Transverse colon (tissue), 4 donors: ENCODE measurements at places on chromosomes 12 and 14.

GRCh38 chr14:82725213-82725612, 1191.6 kb upstream of the SEL1L start:
- no peak for DNase-seq

DNA sequence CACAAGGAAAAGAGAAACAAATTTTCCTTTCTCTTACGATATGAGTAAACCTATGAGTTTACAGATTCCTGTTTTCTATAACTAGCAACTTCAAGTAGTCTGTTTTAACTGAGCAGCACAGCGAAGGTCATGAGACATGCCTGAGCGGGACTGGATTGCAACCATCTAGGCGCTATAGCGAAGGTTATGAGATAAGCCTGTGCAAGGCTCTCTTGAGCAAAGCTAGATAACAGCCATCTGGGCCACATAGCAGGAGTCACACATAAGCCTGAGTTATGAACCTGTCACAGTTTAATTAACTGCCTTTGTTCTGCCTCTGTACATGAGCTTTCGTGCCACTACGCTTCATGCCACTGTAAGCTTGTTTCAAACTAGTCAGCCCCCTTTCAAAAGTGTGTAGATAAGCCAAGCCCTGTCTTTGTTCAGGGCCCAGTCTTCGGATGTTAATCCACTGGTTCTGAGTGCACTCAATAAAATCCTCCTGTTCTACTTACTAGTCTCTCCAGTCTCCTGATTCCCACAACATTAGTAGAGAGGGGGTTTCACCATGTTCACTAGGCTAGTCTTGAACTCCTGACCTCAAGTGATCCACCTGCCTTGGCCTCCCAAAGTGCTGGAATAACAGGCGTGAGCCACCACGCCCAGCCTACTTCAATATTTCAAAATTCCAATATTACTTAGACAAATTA, 47.1 kb downstream of the SEC23A start:
- no peak for DNase-seq

- DNase-seq: peak; percentile 23
These were observed 18.9 kb downstream of the PPP1R13B start for GRCh38 chr14:103828315-103828967.

DNA sequence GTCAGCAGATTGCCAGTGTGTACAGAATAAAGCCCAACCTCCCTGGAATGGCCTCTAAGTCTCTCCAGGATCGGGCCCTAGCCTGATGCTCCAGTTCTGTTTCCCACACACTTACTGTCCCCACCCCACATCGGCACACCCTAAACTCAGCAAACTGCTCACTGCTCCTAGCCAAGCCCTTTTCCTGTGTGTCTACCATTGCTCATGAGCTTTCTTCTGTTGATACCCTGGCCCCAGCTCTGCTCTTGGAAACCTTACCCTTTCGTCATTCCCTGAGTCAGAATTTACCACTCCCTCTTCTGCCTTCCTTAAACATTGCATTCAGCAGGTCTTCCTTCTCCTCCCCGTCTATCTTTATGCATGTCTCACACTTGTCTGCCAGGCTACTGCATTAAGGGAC, 158.9 kb downstream of the TMX1 start:
- DNase-seq: no peak

DNA sequence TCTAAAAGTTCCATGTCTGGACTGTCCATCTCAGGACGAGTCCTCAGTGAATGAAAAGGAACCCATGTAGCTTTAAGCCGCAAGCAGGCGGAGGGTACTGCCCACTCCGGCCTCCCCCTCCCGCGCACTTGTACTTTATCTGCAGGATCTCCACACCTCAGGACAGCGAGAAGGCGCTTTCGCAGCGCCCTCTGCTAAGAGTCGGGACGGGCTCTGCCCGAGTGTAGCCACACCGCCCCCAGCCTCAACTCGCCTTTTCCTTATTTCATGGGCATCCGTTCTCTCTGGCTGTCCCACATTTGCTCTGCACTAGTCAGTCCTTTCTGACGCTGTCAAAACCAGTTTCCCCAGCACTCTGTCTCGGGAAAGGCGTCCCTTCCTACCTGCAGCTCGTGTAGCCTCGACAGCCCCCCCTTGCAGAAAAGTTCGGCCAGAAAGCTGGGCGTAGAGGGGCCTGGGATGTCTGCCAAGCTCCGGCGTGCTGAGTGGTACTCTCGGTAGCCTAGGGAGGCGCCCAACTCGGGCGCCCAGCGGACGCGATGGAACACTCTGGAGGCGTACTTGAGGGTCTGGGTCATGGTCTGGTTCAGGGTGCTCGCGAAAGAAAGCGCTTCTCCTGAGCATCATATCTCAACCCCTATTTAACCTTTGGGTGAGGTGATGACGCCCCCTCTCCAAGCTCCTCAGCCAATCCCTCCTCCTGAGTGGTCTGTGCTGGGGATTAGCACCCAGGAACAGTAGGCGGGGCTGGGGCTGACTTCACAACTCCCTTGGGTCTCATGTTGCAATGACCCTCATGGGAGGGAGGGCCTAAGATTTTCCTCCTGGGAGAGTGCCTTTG, at the start of gene CYP27B1:
CYP27B1 (minus strand) TSS at position 615 of the 841 bp plus-strand sequence; CDS start at position 578, 37 bp downstream.
- DNase-seq: no peak

DNA sequence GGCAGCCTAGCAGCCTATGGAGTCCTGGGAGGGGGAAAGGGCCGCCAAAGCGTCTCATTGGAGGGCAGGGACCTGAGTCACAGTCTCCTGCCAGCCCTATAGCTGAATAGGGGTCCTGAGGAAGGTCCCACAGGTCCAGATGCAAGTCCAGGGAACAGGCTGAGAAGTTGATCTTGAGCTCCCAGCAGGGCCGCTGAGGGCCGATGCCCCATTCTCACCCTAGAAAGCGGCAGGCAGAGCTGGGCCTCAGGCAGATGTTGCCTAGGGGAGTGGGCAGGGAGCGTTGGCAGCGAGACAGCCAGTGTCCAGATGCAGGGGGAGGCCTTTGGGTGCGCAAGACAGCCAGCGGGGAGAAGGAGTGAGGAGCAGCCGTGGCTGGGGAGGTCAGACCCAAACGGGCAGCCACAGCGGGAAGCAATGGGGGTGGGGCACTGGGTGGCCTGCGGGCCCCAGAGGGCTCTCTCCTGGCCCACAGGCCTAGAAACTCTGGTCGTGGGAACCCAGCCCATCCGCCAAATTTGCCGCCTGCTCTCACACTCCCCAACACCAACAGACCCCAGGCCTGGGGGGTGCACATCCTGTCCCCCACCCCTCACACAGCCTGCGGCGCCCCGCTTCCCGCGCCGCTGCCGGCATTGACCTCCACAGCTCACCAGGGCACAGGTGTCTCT, 1.1 kb downstream of the HDAC7 start:
- peak; percentile 26 for DNase-seq
